ENCODE measurements at places on chromosomes 5 and 9.

DNA sequence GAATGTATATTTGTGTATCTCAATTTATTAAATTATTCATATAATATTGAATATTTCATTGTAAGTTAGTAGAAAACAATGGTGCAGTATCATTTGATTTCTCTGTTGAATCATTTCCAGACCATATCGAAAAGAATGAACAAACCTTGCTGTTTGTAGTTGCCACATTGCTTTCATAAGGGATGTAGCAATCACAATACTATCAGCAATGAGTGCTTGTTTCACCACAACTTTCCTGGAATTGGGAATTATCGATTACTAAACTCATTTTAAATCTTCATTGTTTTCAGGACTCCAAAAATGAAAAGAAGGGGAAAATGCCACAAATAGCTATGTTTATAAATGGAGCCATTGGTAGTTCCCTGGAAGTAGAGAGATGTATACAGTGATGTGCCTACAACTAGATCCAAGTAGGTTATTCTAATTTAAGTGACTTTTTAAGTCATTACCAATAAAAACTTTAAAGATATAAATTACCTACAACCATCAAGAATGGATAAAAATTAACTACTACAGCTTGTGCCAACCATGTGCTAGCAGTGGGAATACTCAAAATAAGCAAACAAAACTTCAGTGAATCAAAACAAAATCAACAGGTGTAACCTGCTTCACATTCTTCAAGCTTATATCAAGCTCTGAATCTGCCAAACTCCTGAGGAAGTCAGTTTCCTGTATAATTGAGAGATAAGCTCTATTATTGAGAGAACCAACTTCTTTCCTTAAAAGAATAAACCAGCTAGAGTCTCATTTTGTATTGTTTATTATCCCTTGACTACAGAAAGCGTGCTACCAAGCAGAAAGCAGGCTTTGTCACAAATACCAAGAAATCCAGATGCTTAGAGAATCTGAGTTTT, 358.6 kb downstream of the ADGRV1 start:
- no peaks in the 10 kb centered on the region for H3K36me3 ChIP-seq
- H3K4me1 ChIP-seq = no peaks in the 10 kb centered on the region
- no peak overlapping the region for H3K4me3 ChIP-seq
- DNase-seq = no peak
- peak overlapping the region; percentile 6 for H3K27ac ChIP-seq

DNA sequence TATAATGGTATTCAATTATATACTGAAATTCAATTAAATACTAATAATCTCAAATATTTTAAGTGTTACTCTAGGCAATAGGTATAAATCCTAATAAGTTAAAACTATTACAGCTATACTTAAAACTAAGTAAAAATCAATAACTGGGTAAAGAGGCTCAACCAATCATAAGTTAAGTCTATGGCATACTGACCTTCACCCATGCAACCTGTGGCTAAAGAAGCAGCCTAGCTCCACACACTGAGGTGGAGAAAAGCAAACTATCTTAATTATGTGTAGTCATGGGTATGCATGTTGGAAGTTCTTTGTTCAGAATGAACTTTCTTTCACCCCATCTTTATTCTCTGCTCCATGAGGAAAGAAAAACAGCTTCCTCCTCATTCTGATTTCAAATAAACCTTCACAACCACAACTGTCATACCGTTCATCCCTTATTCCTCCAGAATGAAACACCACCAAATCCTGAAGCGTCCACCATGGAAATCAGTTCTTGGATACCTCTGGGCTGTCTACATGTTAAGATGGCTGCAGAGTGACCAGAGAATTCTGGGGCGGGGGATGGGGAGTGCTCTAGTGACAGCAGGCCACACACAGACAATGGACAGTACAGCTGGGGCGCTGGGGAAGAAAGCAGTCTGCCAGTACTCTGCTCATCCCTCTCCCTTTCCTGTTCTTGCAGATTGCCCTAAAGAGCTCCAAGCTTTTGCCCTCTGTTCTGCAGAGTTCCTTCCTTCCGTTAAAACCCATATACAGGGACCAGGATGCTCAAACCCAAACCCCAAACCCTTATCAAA, 62.3 kb downstream of the RIGI start:
- no peaks in the 10 kb centered on the region for H3K4me1 ChIP-seq
- peaks cover 42% of the 10 kb centered on the region for H3K36me3 ChIP-seq
- no peak overlapping the region for H3K27ac ChIP-seq
- no peak overlapping the region for H3K4me3 ChIP-seq

GRCh38 chr5:125267636-125268248, 521.3 kb upstream of the ZNF608 start:
- H3K4me1 ChIP-seq = no peaks in the 10 kb centered on the region
- H3K4me3 ChIP-seq = no peak overlapping the region

DNA sequence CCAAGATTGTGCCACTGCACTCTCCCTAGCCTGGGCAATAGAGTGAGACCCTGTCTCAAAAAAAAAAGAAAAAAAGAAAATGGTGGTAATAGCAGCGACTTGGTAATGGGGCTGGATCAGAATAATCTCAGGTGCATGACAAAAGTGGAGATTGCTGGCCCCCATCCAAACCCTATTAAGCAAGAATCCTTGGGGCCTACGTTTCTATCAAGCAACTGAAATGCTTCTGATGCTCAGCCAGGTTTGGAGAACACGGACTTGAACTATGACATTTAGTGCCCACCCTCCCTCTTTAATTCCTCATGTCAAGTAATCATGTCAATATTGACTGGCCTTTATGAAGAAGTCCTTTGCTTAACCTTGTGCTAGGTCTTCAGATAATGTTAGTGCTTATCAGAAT, 6.6 kb downstream of the C5orf52 start:
- no peaks in the 10 kb centered on the region for H3K36me3 ChIP-seq
- no peak overlapping the region for H3K4me3 ChIP-seq
- H3K27ac ChIP-seq = no peak overlapping the region
- DNase-seq = no peak

- no peak overlapping the region for H3K27ac ChIP-seq
- no peak for DNase-seq
- peaks cover 36% of the 10 kb centered on the region for H3K4me1 ChIP-seq
- no peaks in the 10 kb centered on the region for H3K27me3 ChIP-seq
- H3K36me3 ChIP-seq = peaks cover 53% of the 10 kb centered on the region
- H3K4me3 ChIP-seq = no peak overlapping the region
These were observed 4.2 kb upstream of the SNAPC4 start for GRCh38 chr9:136403915-136404800.

- H3K4me3 ChIP-seq = no peak overlapping the region
- H3K36me3 ChIP-seq = peaks cover 4% of the 10 kb centered on the region
- no peaks in the 10 kb centered on the region for H3K27me3 ChIP-seq
- H3K27ac ChIP-seq = no peak overlapping the region
- DNase-seq = no peak
These were observed 32.1 kb downstream of the PDGFRB start for GRCh38 chr5:150123542-150123941.

DNA sequence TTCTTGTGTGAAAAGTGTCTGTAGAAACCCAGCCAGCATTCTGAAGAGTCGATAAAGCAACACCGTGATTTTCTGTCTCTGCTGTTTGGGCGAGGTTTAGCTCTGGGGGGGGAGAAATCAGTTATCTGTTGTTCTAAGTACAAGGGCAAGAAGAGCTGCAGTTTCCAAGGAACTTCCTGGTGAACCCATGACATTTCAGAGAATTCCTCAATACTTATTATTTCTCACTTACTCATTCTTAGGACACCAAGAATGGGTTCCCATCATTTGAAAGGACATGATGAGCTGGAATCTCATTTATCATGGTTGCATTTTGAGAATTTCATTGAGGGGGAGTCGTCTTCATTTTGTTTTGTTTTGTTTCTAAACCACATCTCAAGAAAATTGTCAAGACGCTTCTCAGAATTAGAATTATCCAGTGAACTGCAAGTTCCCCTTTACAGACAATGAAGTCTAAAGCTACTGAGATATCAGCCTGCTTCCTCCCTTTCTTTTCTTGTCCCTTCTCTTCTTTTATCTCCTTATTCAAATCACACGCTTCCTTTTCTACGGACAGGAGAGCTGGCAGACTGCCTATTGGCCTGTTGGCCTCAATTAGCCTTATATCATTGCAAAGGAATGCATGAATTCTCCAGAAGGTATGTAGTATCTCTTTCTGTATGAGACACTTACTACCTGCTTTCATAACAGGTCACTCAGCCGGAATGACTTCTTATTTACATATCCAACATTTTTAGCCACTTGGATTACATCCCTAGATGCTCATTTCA, 53.7 kb downstream of the ZNF462 start:
- H3K36me3 ChIP-seq = no peaks in the 10 kb centered on the region
- peak; percentile 51 for DNase-seq
- no peak overlapping the region for H3K4me3 ChIP-seq
- peaks cover 53% of the 10 kb centered on the region for H3K4me1 ChIP-seq
- H3K27me3 ChIP-seq = no peaks in the 10 kb centered on the region
- peak overlapping the region; percentile 12 for H3K27ac ChIP-seq

DNA sequence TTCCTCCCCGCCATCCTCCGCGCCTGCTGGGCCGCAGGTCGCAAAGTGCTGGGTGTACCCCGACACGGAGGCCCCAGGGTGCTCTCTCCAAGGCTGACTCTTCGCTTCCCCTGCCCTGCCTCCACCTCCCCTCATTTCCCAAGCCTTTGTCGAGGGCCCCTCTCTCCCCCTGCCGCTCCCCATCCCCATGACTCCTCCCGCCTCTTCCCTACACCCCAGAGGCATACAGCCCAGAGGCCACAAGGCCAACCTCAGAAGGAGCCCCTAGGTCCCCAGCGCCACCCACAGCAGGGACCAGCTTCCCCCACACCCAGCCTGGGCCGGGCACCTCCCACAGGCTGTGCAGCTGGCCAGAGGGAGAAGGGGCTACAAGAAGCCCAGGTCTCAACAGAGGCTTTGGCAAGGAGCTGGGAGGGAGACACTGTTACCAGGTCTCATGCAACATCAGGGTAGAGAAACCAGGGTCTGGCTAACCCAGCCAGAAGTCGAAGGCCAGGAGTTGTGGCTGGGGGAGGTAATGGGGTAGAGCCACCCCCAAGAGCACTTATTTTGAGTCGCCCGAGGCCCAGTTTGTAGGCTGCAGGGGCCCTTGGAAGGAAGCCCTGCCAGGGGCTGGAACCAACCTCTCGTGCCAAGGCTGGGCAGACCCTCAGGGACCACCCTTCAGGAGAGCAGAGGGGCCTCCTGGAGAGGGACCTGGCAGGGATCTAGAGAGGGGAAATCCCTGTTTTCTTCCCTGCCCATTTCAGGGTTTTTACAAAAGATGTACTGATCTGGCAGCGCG, 24.5 kb upstream of the SARDH start:
- H3K4me1 ChIP-seq = no peaks in the 10 kb centered on the region
- H3K27me3 ChIP-seq = no peaks in the 10 kb centered on the region
- peaks cover 33% of the 10 kb centered on the region for H3K36me3 ChIP-seq
- peak; percentile 39 for DNase-seq
- no peak overlapping the region for H3K27ac ChIP-seq

GRCh38 chr5:82820188-82820587, 257.0 kb downstream of the TMEM167A start:
- no peak overlapping the region for H3K4me3 ChIP-seq
- no peaks in the 10 kb centered on the region for H3K27me3 ChIP-seq
- H3K4me1 ChIP-seq = no peaks in the 10 kb centered on the region
- DNase-seq = no peak
- no peak overlapping the region for H3K27ac ChIP-seq

DNA sequence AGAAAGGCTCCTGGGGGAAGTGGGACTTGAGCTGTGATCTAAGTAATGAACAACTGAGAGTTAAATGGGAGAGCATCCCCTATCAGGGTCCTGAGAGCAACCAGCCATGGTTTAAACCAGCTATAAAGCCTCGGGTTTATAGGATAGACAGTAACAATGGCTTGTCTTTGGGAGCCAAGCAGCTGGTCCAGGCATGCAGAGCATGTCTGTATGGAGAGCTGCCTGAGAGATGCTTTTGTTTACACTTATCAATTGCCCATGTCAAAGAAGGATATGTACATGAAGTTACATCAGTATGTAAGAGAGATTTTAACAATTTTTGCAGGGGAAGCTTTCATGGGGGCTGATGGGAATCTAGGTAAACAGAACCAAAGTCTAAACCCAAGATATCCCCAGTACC, 4.4 kb downstream of the TGFBI start:
- no peak for DNase-seq
- H3K4me3 ChIP-seq = no peak overlapping the region
- H3K27me3 ChIP-seq = no peaks in the 10 kb centered on the region

DNA sequence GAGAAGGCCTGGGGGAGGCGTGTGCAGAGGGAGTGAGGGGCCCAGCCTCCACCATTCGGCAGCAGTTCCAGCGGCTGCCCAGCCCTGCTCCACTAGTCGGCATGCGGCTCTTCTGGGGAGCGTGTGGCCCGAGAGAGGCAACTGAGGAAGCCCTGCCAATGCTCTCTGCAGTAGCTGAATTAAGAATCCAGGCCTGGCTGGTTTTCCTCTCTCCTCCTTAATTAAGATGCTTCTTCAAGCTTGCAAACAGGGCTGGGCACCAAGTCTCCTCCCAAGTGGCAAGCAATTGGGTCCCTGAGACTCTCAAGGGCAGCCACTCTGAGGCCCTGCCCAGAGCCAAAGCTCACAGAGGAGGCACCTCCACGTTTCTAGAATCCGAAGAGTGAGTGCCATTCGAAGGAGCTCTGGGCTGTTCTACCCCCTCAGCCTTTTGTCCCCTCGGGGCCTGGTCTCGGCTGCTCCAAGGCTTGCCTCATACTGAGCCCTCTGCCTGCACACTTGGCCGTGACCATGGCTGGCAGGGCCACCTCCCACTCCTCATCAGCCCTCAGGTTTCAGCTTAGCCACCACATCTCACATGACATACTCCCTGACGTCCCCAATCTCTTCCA, 75.4 kb upstream of the LRRTM2 start:
- H3K4me3 ChIP-seq = no peak overlapping the region
- H3K27me3 ChIP-seq = no peaks in the 10 kb centered on the region

- H3K27me3 ChIP-seq = no peaks in the 10 kb centered on the region
- H3K36me3 ChIP-seq = no peaks in the 10 kb centered on the region
- no peak overlapping the region for H3K4me3 ChIP-seq
- no peak overlapping the region for H3K27ac ChIP-seq
These were observed 23.2 kb upstream of the CARNMT1 start for GRCh38 chr9:75051285-75051684.

DNA sequence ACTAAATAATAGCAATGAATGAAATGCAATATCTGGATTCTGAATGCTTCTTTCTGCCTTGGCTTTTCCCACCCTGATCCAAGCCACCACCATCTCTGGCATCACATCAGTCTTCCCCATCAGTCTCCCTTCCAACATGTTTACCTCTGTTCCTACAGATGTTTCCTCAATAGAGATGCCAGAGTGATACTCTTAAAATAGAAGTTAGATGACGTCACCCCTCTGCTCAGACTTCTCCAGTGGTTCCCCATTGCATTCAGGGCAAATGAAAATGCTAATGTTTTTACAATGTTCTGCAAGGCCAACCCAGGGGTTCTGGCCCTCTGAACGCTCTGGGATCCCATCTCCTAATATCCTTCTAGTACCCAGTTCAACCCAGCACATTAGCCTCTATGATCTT, 305.8 kb downstream of the TRIM32 start:
- no peaks in the 10 kb centered on the region for H3K27me3 ChIP-seq
- no peaks in the 10 kb centered on the region for H3K4me1 ChIP-seq
- no peaks in the 10 kb centered on the region for H3K36me3 ChIP-seq
- DNase-seq = no peak
- no peak overlapping the region for H3K27ac ChIP-seq
